ENCODE measurements at places on chromosomes 13 and 19.
A peak's percentile ranks its signal among the peaks of the same experiment; 100 is the strongest.

GRCh38 chr13:40515702-40516101 is 150.7 kb downstream of the FOXO1 start:
- no peak for DNase-seq

DNA sequence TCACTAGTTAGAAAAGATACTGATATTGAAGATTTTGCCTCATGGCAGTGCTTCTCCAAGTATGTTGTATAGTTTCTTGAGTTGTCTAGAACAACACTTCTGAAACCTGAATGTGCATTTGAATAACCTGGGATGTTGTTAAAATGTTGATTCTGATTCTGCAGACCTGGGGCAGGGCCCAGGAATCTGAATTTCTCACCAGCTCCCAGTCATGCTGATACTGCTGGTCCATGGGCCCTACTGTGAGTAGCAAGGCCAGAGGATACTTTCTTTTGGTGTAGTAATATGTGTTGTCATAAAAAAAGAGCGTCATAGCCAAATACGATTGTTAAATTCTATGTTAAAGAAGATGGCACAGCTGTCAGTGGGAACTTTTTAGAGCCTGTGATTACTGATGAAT is 41.6 kb upstream of the C1QTNF9 start:
- no peak for DNase-seq

DNA sequence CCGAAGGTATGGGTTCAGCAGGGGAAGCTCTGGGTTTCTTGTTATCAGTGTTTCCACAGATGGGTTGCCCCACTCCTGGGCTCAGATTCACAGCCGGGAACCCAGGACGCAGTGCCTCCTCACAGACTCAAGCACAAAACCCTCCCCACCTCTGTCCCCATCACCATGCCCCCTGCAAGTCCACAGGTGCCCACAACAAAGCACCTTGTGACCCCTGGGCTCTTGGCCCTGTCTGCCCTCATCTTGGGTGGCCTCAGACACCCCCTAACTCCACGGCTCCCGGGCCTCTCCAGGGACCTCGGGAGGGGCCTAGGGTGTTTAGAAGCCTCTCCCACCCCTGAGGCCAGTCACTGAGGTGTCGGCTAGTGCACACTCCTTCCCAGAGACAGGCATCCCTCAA is 231.7 kb downstream of the TUBA3C start:
- DNase-seq = peak; percentile 13

GRCh38 chr19:18308948-18309325 is 13.9 kb downstream of the LSM4 start:
- DNase-seq = peak; percentile 4

DNA sequence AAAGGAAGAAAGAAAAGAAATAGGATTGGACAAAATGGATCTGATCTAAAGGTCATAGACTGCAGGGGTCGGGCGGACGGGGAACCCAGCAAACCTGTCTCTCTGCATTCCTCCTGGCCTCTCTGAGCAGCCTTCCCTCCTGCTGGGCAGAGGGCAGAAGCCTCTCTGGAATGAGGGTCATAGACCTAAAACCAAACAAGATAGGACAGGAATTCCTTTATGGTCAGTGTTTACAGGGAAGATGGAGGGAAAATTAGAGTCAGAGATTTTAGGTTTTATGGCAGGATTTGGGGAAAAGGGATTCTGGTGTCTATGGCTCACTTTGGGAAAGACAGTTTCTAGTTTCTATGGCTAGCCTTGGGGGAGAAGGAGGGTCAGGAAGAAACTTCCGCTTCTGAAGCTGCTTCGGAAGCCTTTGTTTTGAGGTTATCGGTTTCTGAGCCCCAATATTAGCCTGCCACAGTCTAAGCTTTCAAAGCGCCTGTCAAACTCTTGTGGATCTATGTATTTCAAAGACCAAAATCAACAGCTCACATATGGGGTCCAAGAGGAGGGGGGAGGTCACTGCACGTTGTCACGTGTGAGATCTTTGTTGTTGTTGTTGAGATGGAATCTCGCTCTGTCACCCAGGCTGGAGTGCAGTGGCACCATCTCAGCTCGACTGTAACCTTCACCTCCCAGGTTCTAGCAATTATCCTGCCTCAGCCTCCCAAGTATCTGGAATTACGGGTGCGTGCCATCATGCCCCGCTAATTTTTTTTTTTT is 18.9 kb upstream of the DPRX start:
- no peak for DNase-seq

DNA sequence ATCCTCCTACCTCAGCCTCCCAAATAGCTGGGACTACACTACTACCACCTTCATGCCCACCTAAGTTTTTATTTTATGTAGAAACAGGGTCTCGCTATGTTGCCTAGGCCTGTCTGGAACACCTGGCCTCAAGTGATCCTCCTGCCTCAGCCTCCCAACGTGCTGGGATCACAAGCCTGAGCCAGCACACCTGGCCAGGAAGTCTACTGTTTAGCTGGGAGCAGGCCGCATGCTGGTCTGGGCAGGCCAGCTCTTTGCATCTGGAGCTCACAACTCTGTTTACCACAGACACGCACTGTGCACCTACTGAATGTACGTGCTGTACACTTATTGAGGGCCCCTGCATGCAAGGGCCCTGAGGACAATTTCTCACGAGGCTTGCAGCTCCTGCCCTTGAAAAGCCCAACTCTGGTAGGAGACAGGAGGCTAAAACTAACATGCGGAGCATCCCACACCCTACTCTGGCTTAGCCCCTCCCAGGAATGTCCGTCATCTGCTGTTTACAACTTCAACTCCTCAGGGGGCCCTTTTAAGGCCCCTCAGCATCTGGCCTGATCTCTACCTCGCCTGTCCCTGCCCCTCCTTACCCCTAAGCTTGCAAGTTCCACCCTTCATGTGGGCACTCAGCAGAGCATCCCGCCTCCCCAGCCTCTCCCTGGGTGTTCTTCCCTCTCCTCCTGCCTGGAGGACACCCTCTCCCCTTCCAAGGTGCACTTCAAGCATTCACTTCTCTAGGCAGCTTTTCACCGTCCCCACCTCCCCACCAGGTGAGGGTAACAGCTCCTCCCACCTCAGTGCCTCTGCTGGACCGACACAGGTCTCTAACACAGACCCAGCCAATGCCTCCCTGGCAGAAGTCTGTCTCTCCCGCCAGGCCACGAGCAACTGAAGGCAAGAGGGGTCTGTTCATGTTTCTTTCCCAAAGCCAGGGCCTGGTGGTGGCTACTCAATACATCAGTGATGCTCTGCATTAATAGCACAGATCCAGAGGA is 114.2 kb upstream of the UQCRFS1 start:
- no peak for DNase-seq

DNA sequence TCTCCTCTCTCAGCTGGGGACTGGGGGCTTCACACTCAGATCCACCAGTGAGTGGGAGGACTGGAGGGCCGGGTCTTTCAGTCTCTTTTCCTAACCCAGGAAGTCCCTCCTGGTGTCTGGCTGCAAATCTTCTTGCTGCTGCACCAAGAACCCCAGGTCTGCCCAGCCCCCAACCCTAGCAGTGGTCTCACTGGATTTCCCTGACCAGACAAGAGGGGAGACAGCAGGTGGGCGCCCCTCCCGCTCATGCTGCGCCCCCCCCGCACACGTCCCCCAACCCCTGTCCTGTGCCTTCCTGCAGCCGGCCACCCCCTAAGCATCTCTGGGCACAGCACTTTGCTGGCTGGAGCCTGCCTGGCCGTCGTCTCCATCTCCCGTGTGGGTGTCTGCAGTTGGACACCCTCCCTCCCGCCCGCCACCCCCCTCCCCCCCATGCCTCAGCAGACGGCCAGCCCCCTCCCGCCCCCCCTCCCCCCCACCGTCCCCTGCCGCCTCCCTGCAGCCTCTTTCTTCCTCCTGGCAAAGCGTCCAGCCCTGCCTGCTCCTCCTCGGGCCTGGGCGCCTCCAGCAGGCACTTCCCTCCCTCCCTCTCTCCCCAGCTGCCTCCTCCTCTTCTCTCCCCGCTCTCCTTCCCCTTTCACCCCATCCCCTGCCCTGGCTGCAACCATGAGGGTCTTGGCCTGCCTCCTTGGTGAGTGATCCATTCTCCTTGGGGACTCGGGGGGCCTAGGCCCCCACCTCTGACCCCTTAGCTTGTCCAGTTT is at the start of gene SSC5D:
Gene SSC5D, plus strand, starts transcription at position 513 of the 764 bp plus-strand sequence. Its CDS starts 154 bp downstream, at position 667.
- no peak for DNase-seq

GRCh38 chr19:1766800-1767352 is 13.6 kb downstream of the ONECUT3 start:
- DNase-seq = no peak

- DNase-seq = no peak
These were observed 6.7 kb downstream of the AKAP8 start for GRCh38 chr19:15372891-15373301.

DNA sequence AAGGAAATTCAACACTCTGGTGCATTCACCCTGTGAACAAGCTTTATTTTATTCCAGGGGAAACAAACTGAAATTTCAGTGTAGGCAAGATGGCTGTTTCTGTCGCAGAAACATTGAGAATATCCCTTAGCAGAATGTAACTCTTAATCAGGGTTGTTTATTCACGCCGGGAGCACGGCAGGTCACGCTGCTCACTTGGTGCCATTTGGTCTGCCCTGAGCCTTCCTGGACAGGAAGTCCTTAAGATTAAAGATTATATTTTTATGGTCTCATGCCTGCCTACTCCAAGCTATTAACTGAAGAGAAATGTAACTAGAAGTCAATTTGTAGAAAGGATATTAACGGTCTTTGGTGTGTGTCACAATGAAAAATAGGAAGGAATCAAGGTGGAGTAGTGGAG is 185.3 kb upstream of the ARGLU1 start:
- no peak for DNase-seq

DNA sequence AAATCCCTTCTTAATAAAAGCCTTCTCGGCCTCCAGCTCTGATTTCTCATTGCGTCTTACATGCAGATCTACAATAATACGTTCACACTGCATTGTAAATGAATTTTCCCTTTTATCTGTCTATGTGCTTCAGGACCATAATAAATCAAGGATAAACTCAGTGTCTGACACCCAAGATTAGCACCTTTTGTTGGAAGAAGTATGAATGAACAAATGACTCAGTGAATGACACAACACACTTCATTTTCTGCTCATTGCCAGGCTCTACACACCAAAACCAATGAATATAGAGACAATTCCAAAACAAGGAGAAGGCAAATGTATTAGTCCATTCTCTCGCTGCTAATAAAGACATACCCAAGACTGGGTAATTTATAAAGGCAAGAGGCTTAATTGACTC is 1224.4 kb downstream of the EFNB2 start:
- DNase-seq = no peak

DNA sequence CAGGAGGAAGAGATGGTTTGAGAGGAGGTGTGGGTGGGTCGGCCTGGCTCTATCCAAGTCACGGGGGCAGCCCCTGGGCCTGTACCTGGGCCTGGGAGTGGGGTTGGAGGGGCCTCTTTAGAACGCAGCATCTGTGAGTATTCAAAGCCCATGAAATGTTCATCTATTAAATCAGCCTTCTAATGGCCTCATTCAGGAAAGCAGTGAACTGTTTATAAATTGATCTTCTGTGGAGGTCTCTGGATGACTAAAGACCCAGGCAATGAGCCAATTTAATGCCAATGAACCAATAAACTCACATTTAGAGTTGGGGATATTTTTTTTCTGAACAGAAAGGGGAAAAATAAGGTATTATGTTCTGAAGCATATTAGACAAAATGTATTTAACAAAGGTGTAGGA is 19.9 kb upstream of the GGACT start:
- DNase-seq = no peak

DNA sequence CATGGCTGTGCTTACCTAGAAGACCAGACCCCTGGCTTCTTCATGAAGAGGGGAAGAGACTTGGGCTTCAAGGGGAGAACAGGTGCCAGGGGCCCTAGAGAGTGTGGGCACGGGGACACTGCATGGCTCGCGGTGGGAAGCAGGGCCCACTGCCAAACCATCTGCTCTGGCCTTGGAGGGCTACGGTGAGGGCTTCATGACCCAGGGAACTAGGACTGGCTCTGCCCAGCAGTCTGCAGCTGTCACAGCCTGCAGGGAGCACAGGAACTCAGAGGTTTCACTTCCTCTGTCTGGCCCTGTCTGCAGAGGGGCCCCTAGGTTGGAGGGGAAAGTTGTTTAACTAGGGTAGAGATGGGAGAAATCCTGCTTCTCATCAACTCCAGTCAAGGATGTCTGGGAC is 4.3 kb downstream of the ERCC1 start:
- peak; percentile 86 for DNase-seq
